ENCODE measurements at places on chromosomes 1 and 21. TPM values are rescaled to one million over a fixed set of nuclear protein-coding genes. Genes with fewer than 3 reads are reported as not detected.

KCNN3 gene
- 0.45 TPM for total RNA-seq

ARHGEF10L gene
- 0.08 TPM for total RNA-seq

C1orf198 gene
- 4.7 TPM for total RNA-seq

F3 gene
- total RNA-seq: 0.53 TPM

GRCh38 chr1:23555986-23556634 lies 3.2 kb downstream of the ID3 start:
- no peak for DNase-seq

DNA sequence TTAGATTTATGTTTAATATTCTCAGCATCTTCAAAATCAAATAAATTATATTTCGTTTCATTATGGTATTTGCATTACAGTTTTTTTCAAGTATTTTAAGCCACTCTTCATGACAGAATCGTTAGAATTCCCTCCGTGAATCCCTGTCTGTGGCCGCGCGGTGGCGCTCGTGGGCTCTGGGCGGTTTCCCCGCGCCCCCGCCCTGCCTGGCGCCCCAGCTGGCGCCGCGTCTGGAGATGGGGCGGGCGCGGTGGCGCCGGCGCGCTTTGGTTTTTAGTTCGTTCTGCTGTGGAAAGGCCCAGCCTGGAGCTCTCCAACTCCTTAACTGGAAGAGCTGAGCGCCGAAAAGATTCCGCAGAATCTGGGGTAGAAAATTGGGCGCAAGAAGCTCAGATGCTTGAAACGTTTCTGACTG lies 25.7 kb downstream of the PRMT2 start:
- DNase-seq: peak; percentile 53

DNA sequence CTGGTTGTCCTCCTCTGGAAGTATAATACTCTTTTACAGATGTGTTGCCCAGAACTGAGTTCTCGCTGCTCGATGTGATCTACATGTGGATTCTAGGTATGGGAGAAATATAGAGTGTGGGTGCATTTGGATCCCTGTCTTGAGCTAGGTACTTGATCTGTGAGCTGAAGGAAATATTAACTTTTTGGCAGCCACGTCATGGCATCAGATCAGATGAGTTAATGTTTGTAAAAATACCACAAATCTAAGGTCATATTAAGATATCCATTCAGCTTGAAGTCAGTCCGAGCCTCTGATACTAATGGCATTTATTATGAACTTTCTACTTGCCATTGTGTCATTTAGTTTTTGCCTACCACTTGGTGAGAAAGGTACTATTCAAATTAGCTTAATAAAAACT lies 24.6 kb downstream of the MAPKAPK2 start:
- DNase-seq: no peak

DNA sequence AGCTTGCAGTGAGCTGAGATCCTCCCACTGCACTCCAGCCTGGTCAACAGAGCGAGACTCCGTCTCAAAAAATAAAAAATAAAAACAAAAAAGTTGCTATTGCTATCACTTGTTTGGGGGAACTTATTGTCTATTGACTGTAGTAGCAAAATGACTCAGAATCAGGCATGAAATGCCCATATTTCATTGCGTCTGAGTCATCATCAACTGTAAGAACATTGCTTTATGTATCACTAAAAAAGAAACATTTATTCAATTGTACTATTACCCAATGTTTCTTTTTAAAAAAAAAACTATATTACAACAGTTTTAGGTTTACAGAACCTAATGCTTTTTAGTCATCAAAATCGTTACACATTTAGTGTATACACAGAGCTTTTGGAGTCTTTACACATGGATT lies 91.0 kb upstream of the FMN2 start:
- no peak for DNase-seq

GRCh38 chr1:106798991-106799390 lies 257.5 kb upstream of the PRMT6 start:
- no peak for DNase-seq

DNA sequence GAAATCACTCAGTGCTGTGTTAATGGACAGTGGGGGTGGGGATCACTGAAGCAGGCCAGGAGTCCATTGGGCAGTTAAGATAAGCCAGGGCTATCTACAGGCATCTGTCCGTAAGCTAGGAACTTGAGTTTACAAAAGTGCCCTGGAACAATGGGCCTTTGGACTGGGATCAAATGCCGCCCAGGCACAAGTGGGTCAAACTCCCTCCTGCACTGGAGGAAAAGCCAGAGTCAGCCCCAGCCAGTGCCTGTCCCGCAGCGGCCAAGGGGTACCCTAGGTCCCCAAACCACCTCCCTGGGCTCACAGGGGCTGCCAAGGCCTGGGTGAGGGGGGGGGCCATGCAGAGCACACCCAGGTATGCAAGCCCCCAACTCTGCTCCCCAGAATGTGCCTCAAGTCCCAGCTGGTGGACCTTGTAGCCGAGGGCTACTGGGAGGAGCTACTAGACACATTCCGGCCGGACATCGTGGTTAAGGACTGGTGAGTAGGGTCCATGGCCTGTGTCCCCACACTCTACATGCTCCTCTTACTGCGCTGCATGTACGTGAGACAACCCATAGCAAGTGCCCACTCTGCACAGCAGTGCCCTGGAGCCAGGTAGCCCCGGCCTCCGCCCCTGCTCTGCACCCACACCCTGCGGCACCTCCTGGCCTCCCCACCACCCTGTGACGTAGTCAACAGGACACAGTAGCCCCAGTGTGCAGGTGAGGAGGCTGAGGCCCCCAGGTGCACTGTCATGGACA lies 7.7 kb downstream of the FBXO6 start:
- no peak for DNase-seq

DNA sequence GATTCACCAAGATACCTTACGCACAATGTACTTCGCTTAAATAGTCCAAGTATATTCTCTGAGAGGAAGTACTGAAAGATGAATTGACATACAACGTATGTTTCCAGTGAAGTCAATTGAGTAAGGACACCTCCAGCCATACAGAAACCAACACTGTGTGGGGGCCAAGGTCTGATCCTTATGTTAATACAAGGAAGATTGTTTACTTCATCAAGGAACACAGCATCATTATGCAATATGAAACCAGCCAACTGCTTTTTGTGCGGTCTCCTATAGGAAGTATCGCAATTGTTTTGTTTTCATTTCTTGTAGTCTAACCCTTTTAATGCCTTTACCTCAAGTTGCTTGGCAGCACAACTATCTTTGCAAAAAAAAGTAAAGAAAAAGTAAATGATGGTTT lies 28.2 kb upstream of the TEKT2 start:
- DNase-seq: no peak

DNA sequence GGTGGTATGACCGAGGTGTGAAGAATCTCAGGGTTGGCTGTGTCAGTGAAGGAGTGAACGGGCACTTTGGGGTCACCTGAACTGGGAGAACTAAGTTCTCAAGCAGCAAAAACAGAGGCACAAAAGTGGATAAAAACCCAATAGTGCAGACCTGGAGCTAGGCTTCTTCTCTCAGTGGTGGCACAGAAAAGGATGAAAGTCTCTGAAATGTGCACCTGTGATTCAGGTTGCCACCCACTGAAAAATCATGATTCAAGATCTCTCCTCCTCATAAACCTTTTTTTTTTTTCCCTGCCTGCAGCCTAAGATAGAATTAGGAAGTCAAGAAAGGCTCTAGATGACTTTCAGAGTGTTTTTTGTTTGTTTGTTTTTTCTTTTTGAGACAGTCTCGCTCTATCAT lies 304.8 kb downstream of the KIF26B start:
- DNase-seq: no peak

DNA sequence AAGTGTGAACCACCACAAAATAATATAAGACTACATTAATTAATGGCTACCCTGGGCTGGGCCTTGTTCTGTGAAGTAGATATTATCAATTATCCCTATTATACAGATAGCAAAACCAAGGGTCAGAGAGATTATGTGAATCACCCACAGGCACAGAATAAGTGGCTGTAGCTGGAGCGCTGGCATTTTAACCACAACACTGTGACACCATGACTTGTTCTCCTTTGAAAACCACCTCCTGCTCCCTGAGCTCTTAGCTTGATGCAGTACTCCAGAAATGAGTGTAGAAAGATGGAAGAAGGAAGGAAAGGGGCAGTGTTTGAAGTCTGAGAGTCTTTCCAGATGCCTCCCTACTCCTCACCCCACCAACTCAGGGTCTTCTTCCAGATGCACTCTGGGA lies 29.5 kb upstream of the JUN start:
- DNase-seq: no peak

GRCh38 chr1:225817611-225818061 lies 7.7 kb downstream of the EPHX1 start:
- no peak for DNase-seq

- DNase-seq: no peak
Observed at GRCh38 chr1:218498056-218498938, 153.2 kb downstream of the TGFB2 start.

DNA sequence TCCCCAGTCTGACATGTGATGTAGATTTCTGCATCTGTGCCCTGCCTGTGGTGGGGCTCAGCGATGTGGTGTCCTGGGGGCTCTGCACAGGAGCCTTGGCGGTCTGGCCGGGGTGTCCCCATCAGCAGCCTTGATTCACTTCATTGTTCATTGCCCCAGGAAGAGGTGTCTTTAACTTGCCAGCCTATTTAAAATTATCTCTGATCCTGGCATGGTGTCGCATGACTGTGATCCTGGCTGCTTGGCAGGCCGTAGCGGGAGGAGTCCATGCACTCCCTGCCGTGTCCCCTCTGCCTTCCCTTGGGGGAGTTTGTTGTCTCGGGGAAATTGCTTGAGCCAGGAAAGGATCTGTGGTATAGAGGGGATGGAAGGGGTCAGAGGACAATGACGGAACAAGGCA lies 59.9 kb downstream of the TRIM11 start:
- peak; percentile 1 for DNase-seq

DNA sequence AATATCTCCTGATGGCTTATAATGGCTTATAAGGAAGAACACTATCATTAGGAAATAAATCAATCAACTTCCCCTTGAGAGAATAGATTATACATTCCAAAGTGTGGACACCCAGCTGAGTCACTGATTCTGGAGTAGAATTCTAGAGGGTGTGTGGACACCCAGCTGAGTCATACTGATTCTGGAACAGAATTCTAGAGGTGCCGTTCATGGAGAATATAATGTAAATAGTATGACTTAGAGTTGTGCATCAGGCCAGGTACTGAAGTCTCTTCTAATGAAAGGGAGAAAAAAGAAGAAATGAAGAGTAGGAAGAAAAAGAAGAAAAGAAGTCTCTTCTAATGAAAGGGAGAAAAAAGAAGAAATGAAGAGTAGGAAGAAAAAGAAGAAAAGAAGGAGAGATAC lies 2.4 kb upstream of the USP33 start:
- no peak for DNase-seq

DNA sequence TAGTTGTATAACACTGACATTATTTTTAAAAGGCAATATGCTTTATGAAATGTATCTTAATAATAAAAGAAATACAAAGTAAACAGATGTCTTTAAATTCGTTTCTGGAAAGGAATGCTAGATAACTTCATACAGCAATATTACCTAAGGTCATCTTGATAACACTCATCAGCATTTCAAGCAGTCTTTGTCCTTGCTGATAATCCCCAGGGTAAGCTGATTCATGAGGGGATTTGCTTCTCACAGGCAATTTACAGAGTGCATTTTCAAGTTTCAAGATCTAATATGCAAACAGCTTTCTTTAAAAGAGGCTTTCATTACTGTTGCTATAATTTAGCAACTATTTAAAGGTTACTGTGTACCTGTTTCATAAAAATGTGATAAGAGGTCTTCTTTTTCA lies 75.2 kb upstream of the NEK2 start:
- no peak for DNase-seq

- DNase-seq: no peak
Observed at GRCh38 chr1:89065079-89065868, at the start of gene GBP1. Gene GBP1, minus strand, starts transcription at chr1:89065208. Its CDS starts 1,974 bp downstream, at chr1:89063234.
